Liver (tissue), 10 donors: ENCODE measurements at places on chromosomes 1 and 21. TPM values are rescaled to one million over a fixed set of nuclear protein-coding genes. Genes with fewer than 3 reads are reported as not detected.

SLAMF8 gene
- total RNA-seq: 1.2 TPM

OR2W3 gene
- 13.4 TPM for total RNA-seq

- H3K27me3 ChIP-seq: no peaks in the 10 kb centered on the region
- no peak overlapping the region for H3K4me3 ChIP-seq
- no peak for DNase-seq
- no peak overlapping the region for H3K27ac ChIP-seq
- peaks cover 4% of the 10 kb centered on the region for H3K4me1 ChIP-seq
Observed at GRCh38 chr21:37865156-37865555, 51.1 kb downstream of the KCNJ6 start.

GRCh38 chr1:151760597-151761385, 2.5 kb downstream of the MRPL9 start:
- no peak overlapping the region for H3K27ac ChIP-seq
- H3K4me1 ChIP-seq: peaks cover 13% of the 10 kb centered on the region
- peaks cover 47% of the 10 kb centered on the region for H3K36me3 ChIP-seq
- no peaks in the 10 kb centered on the region for H3K27me3 ChIP-seq

DNA sequence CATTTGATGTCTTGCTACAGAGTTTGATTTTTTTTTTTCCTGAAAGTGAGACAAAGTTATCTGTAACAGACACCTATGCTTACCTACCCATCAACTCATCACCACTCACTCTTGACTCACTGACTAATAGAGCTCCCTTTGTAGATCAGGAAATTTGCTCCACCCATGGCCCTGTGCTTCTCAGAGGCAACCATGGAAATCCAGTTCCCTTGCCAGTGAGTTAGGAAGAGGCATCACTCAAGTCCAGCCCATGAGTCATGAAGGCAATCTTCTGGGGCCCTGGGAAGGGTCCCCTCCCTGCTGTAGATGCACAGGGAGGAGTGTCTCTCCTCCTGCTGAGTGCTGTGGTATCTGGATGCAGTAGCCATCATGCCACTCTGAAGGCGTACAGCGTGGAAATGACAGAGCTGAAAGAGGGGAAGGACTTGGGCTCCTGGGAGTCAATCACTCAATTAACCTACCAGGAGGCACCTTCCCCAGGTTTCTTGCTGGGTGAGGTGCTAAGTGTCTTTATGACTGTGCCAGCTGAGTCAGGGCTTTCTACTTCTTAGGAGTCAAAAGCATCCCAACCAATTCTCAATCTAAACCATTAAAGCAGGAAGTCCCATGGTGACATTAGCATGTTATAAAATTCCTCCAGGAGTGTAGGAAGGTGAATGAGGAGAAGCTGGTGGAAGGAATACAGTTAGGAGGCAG, 56.1 kb downstream of the DNTTIP2 start:
- no peaks in the 10 kb centered on the region for H3K36me3 ChIP-seq
- DNase-seq: no peak
- H3K27ac ChIP-seq: no peak overlapping the region
- H3K27me3 ChIP-seq: no peaks in the 10 kb centered on the region
- H3K4me3 ChIP-seq: no peak overlapping the region
- peaks cover 3% of the 10 kb centered on the region for H3K4me1 ChIP-seq

DNA sequence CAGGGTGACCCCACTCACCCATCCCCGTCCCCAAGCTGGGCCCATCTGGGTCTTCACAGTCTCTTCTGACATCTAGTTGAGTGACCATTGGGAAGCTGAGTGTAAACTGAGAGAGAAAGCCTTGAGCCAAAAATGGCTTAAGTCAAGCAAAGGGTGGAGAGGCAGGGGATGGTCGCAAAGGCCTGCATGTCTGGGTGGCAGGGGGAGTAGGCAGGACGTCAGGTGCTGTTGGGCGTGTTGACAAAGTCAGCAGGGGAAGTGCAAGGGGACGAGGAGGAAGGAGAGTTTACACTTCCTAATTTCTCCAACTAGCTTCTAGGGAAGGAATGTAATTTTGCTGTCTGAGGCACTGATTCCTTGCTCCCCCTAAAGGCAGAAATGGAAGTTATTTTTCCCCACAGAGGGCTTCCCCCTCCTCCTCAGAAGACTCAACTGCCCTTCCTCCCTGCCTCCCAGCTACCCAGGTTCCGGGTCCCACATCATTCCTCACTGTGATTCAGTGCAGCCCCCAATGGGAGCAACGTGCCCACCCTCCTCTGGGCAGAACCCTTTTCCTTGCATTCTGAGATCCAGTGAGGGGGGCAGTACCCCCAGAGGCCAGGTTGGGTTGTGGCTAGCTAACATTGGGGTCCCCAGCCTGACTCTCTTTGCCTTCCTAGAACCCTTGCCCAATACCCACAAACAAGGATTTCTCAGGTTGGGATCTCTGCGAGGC, 1.2 kb upstream of the ADORA1 start:
- peaks cover 5% of the 10 kb centered on the region for H3K4me1 ChIP-seq
- H3K36me3 ChIP-seq: no peaks in the 10 kb centered on the region
- no peak overlapping the region for H3K4me3 ChIP-seq
- no peak overlapping the region for H3K27ac ChIP-seq
- H3K27me3 ChIP-seq: no peaks in the 10 kb centered on the region

- no peaks in the 10 kb centered on the region for H3K27me3 ChIP-seq
- no peaks in the 10 kb centered on the region for H3K36me3 ChIP-seq
- H3K27ac ChIP-seq: peak overlapping the region; percentile 49
- no peak overlapping the region for H3K4me3 ChIP-seq
- peaks cover 49% of the 10 kb centered on the region for H3K4me1 ChIP-seq
Observed at GRCh38 chr1:162236618-162237017, 140.0 kb downstream of the SPATA46 start.

RNU1-3 gene
- total RNA-seq: under 0.01 TPM

DNA sequence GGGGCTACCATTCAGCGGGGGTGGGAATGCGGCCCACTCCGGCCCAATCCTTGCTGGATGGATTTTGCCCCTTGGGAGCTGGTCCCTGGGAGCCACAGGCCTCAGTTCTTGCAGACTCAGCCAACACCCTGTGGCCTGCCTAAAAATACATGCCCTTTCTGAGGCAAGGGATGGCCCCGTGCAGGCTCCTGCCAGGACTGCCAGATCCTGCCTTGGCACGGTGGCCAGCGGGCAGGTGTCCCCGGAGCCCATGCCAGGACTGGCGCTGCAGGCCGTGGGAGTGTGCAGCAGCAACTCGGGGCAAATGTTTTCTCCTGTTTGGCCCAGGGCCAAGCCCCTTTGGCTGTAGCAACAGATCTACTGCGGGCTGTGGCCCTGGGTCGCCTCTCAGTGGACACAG, 1.6 kb upstream of the PANK4 start:
- no peak for DNase-seq
- H3K4me1 ChIP-seq: peaks cover 68% of the 10 kb centered on the region
- H3K27ac ChIP-seq: peak overlapping the region; percentile 87
- no peak overlapping the region for H3K4me3 ChIP-seq
- H3K36me3 ChIP-seq: no peaks in the 10 kb centered on the region

GRCh38 chr1:56304975-56305374, 274.4 kb downstream of the PLPP3 start:
- no peak overlapping the region for H3K27ac ChIP-seq
- no peak for DNase-seq
- H3K36me3 ChIP-seq: no peaks in the 10 kb centered on the region
- H3K27me3 ChIP-seq: no peaks in the 10 kb centered on the region

- no peak overlapping the region for H3K4me3 ChIP-seq
- H3K27ac ChIP-seq: no peak overlapping the region
- H3K4me1 ChIP-seq: no peaks in the 10 kb centered on the region
- no peaks in the 10 kb centered on the region for H3K36me3 ChIP-seq
Observed at GRCh38 chr1:92736395-92736794, 48.5 kb downstream of the EVI5 start.
